Fibroblast of the aortic adventitia (primary cell): ENCODE measurements at places on chromosomes 4 and X. TPM values are rescaled to one million over a fixed set of nuclear protein-coding genes. Genes with fewer than 3 reads are reported as not detected.
A peak's percentile ranks its signal among the peaks of the same experiment; 100 is the strongest.

- no peak for DNase-seq
Measured at GRCh38 chr4:146343199-146343598, 128.9 kb downstream of the REELD1 start.

DNA sequence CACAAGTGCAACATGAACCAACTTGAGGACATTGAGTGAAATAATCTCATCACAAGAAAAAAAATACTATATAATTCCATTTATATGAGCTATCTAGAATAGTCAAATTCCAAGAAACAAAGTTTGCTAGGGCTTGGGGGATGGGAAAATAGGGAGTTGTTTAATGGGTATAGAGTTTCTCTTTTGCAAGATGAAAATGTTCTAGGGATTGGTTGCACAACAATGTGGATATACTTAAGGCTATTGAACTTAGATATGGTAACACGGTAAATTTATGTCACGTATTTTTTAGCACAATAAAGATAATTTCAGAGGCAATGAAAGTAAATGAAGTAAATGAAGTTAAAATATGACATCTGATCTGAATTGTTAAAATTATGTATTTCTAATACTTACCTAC, 7.9 kb downstream of the MFSD8 start:
- DNase-seq = no peak

DNA sequence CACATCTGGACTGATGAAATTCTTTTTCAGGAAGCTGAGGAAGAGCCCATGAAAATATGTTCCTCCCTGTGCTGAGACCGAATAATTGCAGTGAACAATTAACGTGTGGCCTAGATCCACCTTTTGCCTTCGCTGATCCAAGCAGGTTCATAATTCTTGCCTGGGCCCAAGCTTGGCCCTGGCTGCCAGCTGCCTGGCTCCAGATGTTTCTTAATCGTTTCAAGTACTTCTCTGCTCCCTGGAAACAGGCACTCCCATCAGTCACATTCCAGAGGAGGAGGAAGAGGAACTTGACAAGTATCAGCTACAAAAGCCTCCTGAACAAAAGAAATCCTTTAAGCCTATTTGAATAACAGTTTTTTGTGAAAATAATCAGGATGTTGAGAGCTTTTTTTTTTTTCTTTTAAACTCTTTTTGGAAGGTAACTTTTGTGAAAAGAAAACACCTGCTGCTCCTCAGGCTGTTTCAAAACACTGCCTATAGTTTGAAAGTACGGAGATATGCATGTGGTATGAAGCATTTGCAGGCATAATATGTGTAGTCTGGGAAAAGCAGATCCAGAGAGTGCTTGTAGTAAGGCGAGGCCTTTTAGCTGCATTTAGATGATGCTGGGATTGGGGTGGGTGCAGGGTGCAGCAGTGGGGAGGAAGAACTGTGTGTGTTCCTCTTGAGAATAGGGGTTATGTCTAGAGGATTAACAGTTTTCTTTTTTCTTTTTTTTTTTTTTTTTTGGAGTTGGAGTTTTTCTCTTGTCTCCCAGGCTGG, 154.4 kb downstream of the PTTG2 start:
- peak; percentile 57 for DNase-seq

DNA sequence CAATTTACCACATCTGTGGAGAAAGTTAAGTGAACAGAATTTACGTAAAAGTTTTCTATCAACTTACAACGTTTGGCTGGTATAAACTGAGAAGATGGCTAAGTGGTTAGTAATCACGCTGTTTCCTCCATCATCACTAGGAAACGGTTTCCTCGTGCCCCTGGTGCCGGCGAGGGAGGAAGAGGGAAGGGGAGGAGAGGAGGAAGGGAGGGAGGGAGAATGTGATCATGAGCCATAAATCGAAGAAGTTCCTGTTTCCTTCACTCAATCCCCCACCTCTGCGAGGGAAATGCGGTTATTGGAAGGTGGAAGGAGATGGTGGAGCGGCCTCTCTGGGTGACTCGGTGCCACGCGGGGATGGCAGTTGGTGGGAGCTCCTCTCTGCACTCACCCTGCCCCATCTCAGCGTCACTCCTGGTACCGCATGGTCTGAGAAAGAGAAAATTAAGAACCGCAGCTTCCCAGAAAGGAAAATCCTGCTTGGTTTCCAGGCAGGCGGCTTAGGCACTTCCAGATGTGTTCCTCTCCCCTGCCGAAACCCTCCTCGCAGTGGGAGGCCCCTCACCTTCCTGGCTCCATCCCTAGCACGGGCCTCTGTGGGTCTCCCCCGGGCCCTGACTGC, 216.8 kb downstream of the AFAP1 start:
- no peak for DNase-seq

DNA sequence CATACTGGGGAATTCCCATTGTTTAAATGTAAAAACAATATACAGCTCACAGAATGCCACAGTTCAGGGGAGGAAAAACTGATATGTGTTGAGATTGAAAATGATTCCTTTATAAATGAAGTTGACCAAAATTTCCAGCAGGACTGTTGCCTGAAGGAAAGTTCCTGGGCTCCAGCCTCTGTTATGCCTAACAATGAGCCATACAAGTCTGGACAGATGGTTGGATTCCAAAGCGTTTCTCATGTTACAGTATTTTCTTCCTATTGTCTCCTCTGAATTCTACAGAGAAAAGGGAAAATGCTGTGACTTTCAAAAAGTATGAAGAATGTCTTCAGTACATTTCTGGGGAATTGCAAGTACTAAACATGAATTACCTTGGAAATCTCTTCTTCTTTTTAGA, 73.3 kb downstream of the ALPK1 start:
- DNase-seq = peak; percentile 27

Gene WDFY3
- 26.8 and 86.9 TPM in 2 replicates for total RNA-seq

Gene SLC38A5
- total RNA-seq = 10.2 and 97.0 TPM in 2 replicates
